ENCODE measurements at places on chromosomes 2 and 18. TPM values are rescaled to one million over a fixed set of nuclear protein-coding genes. Genes with fewer than 3 reads are reported as not detected.

DNA sequence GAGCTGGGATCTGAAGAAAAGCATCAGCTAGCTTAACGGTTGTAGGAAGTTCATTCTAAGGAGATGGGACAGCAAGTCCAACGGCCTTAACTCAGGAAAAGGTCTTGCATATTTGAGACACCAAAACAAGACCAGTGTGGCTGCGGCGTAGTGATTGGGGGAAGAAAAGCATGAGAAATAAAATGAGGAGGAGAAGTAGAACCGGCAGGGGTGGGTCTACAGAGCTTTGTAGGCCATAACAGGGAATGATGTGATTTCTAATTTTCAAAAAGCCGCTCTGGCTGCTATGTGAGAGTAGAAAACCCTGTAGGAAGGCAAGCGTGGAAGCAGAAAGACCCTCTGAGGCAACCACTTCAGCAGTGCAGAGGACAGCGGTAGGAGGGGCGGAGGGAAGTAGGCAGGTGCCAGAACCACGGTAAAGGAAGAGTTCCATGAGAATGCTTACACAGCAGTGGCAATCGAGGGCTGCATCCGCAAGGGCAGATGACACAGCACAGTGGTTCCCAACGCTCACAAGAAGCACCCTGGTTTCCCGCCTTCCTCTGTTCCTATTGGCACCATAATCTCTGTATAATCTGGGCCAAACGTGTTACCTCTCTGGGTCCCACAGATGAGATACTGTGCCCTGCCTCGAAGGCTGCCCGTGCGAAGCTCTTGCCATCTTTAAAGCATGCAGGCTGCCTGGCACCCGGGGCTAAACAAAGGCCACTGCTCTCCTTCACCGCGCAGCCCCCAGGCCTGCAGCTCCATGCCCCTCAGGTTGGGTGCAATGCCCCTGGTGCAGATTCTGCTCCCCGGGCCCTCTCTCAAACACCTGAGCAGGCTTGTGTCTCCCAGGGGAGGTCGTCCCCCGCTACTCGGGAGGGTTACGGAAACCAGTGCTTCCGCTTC, 795 bp downstream of the ANKRD39 start:
- DNase-seq, result no peak

GRCh38 chr2:223786236-223786635, 51.1 kb downstream of the AP1S3 start:
- no peak for DNase-seq

- no peak for DNase-seq
Measured at GRCh38 chr2:179525340-179525739, 260.7 kb upstream of the SESTD1 start.

DNA sequence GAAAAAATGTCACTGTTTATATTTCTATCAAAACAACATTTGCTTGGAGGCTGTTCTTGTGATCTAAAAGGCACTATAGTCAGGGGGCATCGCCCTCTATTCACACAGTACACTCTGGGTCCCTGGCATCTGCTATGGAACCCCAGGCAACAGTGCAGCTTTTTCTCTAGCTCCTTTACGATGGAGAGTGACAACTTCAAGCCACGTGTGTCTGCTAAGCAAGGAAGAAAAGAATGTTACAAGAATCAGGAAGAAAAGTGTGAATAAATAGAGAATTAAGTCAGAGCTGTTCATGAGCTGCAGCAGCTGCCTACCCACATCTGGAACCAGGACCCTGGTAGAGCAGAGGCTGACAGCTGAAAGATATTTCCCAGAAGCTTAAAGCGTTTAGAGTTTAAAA, 11.2 kb downstream of the RND3 start:
- DNase-seq, result no peak

GRCh38 chr2:239164335-239164871, 236.4 kb downstream of the HDAC4 start:
- no peak for DNase-seq

DNA sequence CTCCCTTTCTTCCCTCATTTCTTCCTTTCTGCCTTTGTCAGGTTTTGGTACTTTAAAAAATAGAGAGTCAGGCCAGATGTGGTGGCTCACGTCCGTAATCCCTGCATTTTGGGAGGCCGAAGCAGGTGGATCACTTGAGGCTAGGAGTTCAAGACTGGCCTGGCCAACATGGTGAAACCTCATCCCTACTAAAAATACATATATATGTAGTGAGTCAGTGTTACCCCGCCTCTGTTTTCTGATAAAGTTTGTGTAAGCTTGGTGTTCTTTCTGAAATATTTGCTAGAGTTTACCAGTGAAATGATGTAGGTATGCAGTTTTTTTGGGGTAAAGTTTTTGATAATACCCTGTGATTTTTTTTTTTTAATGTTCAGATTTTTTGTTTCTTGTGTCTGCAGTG, 58.8 kb downstream of the DGKD start:
- DNase-seq, result no peak

GRCh38 chr2:168355121-168355520, 101.0 kb upstream of the CERS6 start:
- DNase-seq, result no peak

Gene ABCB11
- 0.03 TPM for polyA plus RNA-seq

Gene CIB4
- polyA plus RNA-seq, result 0.30 TPM

Gene SLC9A4
- not detected for polyA plus RNA-seq
